Inflammatory macrophage treated with lipopolysaccharide for 1 hour (primary cell): ENCODE measurements at places on chromosomes 4 and X.

- no peak for DNase-seq
These were observed 111.1 kb downstream of the ANXA3 start for GRCh38 chr4:78662658-78663057.

DNA sequence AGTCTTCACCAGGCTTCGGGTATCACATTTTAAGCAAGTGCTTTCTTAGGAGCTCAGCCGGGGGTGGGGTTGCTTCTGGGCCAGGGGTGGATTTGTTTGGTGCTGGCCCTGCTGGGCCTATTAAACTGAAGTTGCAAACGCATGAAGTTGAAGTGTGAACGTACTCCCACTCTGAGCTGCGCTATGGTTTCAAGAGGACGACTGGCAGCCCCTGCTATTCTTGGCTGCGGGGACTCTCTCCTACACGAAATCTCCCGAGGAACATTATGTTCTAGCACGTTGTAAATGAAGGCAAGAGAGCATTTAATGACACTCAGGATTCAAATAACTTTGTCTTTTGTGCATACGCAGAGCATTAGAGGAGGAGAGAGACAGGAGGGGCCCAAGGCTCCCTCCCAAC, 401.3 kb upstream of the BOD1L1 start:
- DNase-seq, result no peak

GRCh38 chr4:7906171-7906701, 33.4 kb downstream of the AFAP1 start:
- no peak for DNase-seq

- peak; percentile 3 for DNase-seq
These were observed 234.7 kb downstream of the DKK2 start for GRCh38 chr4:106801386-106801785.

DNA sequence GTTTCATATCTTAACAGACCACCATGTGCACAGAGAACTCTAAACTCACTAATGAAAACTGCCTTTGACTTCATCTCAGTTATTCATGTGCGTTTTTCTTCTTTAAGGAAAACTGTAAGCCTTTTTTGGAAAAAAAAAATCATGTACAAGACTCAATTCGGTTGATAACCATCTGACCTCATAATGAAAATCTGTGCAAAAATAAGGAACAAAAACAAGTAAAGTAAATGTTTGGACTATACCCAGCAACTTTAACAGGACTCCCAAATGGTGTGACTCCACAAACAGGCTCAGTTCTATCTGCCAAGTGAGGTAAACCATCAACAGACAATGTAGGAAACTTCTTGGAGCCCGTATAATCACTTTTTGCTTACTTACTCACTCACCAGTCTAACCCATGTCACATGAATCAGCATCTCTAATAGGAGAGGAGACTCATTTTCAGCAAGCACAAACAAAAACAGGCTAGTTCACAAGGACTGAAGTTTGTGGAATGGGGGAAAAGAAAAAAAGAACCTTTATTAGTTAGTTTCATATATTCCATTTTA, 9.3 kb downstream of the APOO start:
- peak; percentile 51 for DNase-seq

DNA sequence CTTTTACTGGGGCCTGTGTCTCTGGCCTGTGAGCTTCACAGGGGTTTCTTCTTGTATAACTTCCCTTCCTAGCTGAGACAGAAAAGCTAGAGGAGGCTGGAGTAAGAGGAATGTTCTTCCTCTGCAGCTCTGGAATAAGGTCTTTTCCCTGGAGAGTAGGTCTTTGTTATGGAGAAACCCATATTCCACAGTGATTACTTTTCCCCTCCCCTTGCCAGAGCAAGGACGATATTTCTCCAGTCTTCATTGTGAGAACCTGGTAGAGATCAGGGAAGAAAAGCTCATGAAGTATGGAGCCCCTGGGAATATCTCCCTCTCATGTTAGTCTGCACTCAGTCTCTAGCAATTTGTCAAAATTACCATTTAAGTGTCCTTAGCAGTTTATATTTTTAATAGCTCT, 18.7 kb upstream of the GLRB start:
- DNase-seq, result no peak

DNA sequence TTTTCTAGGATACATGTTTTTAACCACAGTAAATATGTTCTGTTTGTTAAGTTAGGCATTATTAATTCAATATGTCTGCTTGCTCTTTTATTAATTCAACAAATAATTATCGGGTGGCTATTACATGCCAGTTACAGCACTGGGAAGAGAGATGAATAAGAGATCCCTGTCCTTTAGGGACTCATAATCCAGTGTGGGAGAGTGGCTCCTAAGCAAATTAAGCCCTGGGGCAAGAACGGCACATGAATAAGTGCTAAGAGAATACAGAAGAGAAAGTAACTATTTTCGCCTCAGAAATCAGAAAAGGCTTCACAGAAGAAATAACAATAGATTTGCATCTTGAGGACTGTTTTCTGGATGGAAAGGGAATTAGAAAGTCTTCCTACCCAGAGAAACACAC, 236.7 kb downstream of the NR3C2 start:
- no peak for DNase-seq

DNA sequence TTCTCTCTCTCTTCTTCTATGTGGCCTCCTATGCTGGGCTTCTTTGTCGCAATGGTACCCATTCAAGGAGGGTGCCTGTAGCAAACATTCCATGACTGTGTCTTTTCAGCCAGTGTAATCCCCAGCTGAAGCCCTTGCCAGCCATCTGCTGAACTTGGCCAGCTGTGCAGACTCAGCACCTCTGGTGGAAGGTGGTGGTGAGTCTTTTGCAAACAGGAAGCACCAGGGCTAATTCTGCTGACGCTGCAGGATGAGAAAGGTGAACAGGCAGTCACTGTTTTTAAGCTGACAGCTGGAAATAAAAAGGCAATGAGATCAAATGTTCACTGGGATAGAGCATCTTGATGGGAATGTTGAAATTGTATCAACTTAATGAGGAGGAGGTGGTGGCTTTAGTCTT, 298.7 kb upstream of the CLNK start:
- DNase-seq, result no peak

GRCh38 chr4:158161551-158162354, 11.1 kb downstream of the GASK1B start:
- DNase-seq, result peak; percentile 99
